Central memory CD8-positive, alpha-beta T cell (primary cell): ENCODE measurements at places on chromosomes 16 and 17.

- H3K4me3 ChIP-seq = no peak overlapping the region
- no peaks in the 10 kb centered on the region for H3K27me3 ChIP-seq
- H3K27ac ChIP-seq = no peak overlapping the region
- H3K4me1 ChIP-seq = peaks cover 13% of the 10 kb centered on the region
- peaks cover 11% of the 10 kb centered on the region for H3K36me3 ChIP-seq
- DNase-seq = no peak
Measured at GRCh38 chr16:28876019-28876659, 2.1 kb upstream of the ATP2A1 start.

DNA sequence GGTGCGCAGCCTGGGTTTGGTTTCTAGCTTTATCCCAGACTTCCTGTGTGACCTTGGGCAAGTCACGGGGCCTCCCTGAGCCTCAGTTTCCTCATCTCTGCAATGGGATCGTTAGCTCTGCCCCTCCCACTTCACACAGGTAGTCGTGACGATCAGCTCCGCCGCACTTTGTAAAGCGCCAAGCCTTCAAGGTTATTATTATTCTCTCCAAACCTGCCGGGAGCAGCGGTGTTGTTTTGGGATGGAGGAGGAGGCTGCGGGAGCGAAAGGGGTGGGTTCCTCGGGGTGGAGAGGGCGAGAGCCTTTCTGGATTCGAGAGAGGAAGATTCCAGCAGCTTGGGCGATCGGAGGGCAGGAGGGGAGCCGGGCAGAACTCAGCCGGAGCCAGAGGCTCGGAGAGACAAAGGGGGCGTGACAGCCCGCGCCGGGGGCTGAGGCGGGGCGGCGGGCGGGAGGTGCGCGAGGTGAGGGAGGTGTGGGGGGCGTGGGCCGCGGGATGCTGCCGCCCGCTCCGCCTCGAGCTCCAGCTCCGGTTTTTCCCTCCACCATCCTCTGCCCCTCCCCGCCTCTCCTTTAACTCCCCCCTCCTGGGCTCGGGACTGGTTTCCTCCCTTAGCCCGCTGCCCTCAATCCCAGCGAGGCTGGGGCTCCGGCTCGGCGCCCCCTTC lies at the start of gene EFNB3:
Gene EFNB3 (plus strand): TSS at position 602 of the 668 bp plus-strand sequence. CDS start 397 bp downstream, outside the sequence.
- peak within 1 kb of the TSS; percentile 71 for H3K4me3 ChIP-seq
- peaks cover 26% of the 10 kb centered on the region for H3K4me1 ChIP-seq
- H3K27me3 ChIP-seq = peaks cover 72% of the 10 kb centered on the region
- DNase-seq = no peak
- peak within 1 kb of the TSS; percentile 65 for H3K27ac ChIP-seq

- DNase-seq = no peak
- H3K27ac ChIP-seq = no peak overlapping the region
- H3K4me1 ChIP-seq = peaks cover 65% of the 10 kb centered on the region
- H3K27me3 ChIP-seq = no peaks in the 10 kb centered on the region
- H3K4me3 ChIP-seq = no peak overlapping the region
Measured at GRCh38 chr17:35236821-35237220, 6.1 kb upstream of the SLFN5 start.

- no peak for DNase-seq
- H3K27ac ChIP-seq = no peak overlapping the region
- no peak overlapping the region for H3K4me3 ChIP-seq
- no peaks in the 10 kb centered on the region for H3K36me3 ChIP-seq
- H3K4me1 ChIP-seq = no peaks in the 10 kb centered on the region
Measured at GRCh38 chr17:15048381-15048780, 216.7 kb downstream of the PMP22 start.

DNA sequence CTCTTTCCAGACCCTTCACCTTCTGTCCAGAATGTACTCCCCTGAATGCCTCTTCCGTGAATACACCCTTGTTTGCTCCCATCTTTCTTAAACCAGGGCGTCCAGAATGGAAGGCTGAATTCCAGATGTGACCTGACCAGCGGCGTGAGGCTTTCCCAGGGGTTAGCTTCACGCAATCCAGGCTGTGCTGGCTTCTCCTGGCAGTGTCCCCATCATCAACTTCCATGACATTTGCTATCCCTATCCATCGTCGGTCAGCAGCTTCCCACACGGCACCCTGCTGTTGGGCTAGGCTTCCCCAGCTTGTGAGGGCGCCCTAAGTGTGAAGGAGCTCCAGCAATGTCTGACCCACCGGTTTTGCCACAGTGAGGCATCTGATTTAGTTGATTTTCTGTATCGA lies 339.8 kb upstream of the TNRC6C start:
- H3K4me1 ChIP-seq = peaks cover 18% of the 10 kb centered on the region
- no peaks in the 10 kb centered on the region for H3K36me3 ChIP-seq
- no peak overlapping the region for H3K4me3 ChIP-seq
- no peak overlapping the region for H3K27ac ChIP-seq

DNA sequence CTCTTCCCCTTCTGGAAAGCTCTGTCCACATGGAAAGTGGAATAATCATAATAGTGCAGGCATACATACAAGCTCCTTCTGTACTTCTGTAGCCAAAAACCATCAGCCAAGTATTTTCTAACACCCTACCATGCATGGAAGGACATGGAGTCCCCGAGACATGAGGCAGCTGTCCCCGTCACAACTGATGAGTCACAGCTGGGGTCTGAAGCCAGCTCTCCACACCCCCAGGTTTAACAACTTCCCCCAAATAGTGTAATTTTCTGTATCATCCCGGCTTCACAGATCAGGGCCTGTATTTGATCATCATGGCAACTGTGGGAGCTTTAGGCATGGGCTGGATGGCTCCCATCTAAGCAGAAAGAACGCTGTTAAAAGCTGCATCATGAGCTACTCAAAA lies 16.6 kb downstream of the C16orf96 start:
- no peak overlapping the region for H3K4me3 ChIP-seq
- DNase-seq = no peak
- peaks cover 7% of the 10 kb centered on the region for H3K27me3 ChIP-seq
- peaks cover 1% of the 10 kb centered on the region for H3K36me3 ChIP-seq
- H3K27ac ChIP-seq = no peak overlapping the region
- no peaks in the 10 kb centered on the region for H3K4me1 ChIP-seq

- peak within 1 kb of the TSS; percentile 97 for H3K27ac ChIP-seq
- DNase-seq = peak; percentile 45
- H3K36me3 ChIP-seq = peaks cover 18% of the 10 kb centered on the region
- peaks cover 16% of the 10 kb centered on the region for H3K4me1 ChIP-seq
Measured at GRCh38 chr17:2336852-2337543, at the start of gene SGSM2. SGSM2 (plus strand) TSS chr17:2337501; CDS start chr17:2337689, 188 bp downstream.

- DNase-seq = no peak
- H3K36me3 ChIP-seq = peaks cover 21% of the 10 kb centered on the region
- no peak overlapping the region for H3K27ac ChIP-seq
- H3K4me3 ChIP-seq = no peak overlapping the region
- no peaks in the 10 kb centered on the region for H3K27me3 ChIP-seq
- H3K4me1 ChIP-seq = peaks cover 58% of the 10 kb centered on the region
Measured at GRCh38 chr16:67112591-67113399, 3.1 kb downstream of the PHAF1 start.

GRCh38 chr16:23907457-23907902 lies 71.7 kb downstream of the PRKCB start:
- no peaks in the 10 kb centered on the region for H3K27me3 ChIP-seq
- no peak for DNase-seq
- no peak overlapping the region for H3K4me3 ChIP-seq

- DNase-seq = no peak
- H3K4me1 ChIP-seq = no peaks in the 10 kb centered on the region
- no peak overlapping the region for H3K4me3 ChIP-seq
- H3K27ac ChIP-seq = no peak overlapping the region
Measured at GRCh38 chr16:79970551-79971236, 370.2 kb upstream of the MAF start.

GRCh38 chr16:10388988-10389387 lies 3.1 kb downstream of the ATF7IP2 start:
- H3K27ac ChIP-seq = no peak overlapping the region
- H3K4me3 ChIP-seq = no peak overlapping the region
- peaks cover 14% of the 10 kb centered on the region for H3K36me3 ChIP-seq
- H3K27me3 ChIP-seq = no peaks in the 10 kb centered on the region

DNA sequence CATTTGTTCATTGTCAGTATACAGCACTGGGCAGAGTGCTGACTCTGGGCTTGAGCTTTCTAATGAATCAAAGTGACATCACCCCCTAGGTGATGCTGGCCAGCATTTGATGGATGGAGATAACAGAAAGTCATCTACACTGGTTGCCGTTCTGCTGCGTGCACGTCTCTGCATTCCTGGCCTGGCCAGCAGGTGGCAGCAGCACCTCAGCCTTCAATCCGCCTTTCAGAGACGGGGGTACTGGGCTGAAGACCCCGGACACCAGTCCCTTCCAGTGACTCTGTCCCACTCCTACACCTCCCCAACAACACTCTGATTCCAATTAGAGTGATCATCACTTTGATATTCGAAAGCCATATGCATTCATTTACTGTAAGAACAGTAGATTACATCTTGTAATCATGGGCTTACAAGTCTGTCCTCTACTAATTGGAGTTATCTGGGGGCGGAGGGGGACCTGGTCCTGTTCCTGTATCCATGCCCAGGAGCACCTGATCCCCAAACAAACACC lies 6.0 kb downstream of the CPSF4L start:
- H3K27me3 ChIP-seq = no peaks in the 10 kb centered on the region
- H3K36me3 ChIP-seq = peaks cover 2% of the 10 kb centered on the region
- H3K4me1 ChIP-seq = peaks cover 7% of the 10 kb centered on the region
- H3K4me3 ChIP-seq = no peak overlapping the region
- no peak overlapping the region for H3K27ac ChIP-seq

GRCh38 chr16:79563921-79564320 lies 36.6 kb downstream of the MAF start:
- DNase-seq = no peak
- no peak overlapping the region for H3K4me3 ChIP-seq
- H3K36me3 ChIP-seq = no peaks in the 10 kb centered on the region
- H3K27me3 ChIP-seq = peaks cover 9% of the 10 kb centered on the region

DNA sequence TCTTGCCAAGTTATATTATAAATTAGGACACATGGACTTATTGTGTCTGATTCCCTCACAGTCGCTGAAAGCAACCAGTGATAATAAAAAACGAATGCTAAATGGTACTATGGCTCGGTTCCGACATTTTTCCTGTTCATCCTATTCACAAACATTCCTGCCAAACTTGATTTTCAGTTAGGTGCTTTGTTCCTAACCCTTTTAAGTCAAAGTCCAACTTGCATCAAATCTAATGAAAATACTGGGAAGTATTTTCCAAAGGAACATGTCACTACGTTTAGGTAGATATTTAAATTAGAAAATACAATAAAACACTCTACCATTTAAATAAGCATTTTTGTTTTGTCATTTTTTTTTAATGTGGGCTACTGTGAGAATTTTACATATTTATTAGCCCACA lies 21.0 kb downstream of the SETD6 start:
- no peaks in the 10 kb centered on the region for H3K27me3 ChIP-seq
- H3K4me1 ChIP-seq = peaks cover 5% of the 10 kb centered on the region
- no peak overlapping the region for H3K27ac ChIP-seq

DNA sequence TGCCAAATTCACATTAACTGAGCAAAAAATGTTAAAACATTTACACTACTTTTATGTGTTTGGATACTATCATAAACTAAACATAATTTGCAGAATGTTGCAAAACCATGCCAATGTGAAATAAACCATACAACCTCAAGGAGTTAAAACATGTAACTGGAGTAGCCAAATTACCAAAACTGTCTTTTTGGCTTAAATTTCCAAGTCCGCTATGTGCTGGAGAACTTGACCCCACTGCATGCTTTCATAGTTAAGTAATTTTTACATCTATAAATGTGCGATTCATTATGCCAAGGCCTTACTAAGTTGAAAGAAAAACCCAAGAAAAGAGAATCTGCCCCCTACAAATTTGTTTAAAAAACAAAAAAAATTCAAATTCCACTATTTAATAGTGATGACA lies 28.2 kb downstream of the BRD7 start:
- no peak for DNase-seq
- peaks cover 17% of the 10 kb centered on the region for H3K36me3 ChIP-seq
- no peak overlapping the region for H3K27ac ChIP-seq

DNA sequence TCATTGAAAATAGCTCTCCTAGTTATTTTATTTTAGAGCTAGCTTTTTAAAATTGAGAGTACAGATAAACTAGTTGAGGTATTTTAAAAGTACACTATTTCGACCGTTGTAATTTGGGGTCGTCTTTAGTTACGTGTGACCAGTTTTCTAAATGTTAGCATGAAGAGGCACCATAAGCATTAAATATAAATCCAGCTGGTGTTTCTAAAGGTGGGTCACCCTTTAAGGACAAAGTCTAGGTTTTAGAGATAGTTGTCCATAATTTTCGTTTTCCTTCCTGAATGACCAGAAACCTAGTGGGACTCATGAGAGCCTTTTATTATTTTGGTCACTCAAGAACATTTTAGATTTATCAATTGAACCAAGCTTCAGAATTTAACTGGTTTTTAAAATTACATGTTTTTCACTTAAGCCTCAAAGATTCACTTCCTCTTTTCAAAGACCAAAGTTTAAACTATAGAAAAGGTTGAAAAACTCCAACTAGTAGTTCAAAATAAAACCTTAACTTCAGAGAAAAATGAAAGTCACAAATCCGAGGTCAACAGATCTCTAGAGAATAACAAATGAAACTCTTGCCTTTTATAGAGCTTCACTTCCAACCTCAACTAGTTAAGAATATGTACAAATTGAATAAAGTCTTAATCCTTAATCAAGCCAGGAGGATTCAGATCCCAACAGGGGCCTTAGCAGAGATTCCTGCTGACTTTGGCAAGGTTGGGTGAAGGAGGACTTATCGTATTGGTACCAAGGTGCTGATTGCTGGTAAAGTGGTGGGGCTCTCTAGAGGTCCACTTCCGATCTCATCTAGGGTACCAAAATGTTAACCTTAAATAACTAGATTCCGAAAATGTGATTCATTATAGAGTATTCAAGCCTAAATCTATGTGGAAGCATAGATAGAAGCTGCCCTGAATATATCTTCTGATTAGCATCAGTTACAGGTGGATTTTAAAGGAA lies 32.5 kb downstream of the PHKB start:
- DNase-seq = no peak
- H3K4me1 ChIP-seq = peaks cover 22% of the 10 kb centered on the region
- peaks cover 7% of the 10 kb centered on the region for H3K36me3 ChIP-seq
- H3K4me3 ChIP-seq = no peak overlapping the region
- no peak overlapping the region for H3K27ac ChIP-seq
- H3K27me3 ChIP-seq = no peaks in the 10 kb centered on the region

GRCh38 chr17:45435481-45435880 lies 2.8 kb upstream of the ARHGAP27 start:
- no peak for DNase-seq
- no peaks in the 10 kb centered on the region for H3K27me3 ChIP-seq
- peaks cover 16% of the 10 kb centered on the region for H3K36me3 ChIP-seq

GRCh38 chr16:13977177-13977576 lies 57.2 kb downstream of the ERCC4 start:
- no peaks in the 10 kb centered on the region for H3K4me1 ChIP-seq
- H3K27me3 ChIP-seq = no peaks in the 10 kb centered on the region
- H3K36me3 ChIP-seq = no peaks in the 10 kb centered on the region
- H3K27ac ChIP-seq = no peak overlapping the region

GRCh38 chr16:73054813-73055482 lies 7.0 kb upstream of the ZFHX3 start:
- H3K4me1 ChIP-seq = peaks cover 16% of the 10 kb centered on the region
- H3K36me3 ChIP-seq = peaks cover 2% of the 10 kb centered on the region
- no peak overlapping the region for H3K4me3 ChIP-seq
- no peak overlapping the region for H3K27ac ChIP-seq
- peaks cover 14% of the 10 kb centered on the region for H3K27me3 ChIP-seq
- DNase-seq = no peak
